ENCODE measurements at places on chromosomes 3 and 15.

GRCh38 chr3:44318891-44319311 is 19.7 kb upstream of the TCAIM start:
- DNase-seq = peak; percentile 70

GRCh38 chr3:177065285-177066033 is 131.8 kb downstream of the TBL1XR1 start:
- DNase-seq = no peak

DNA sequence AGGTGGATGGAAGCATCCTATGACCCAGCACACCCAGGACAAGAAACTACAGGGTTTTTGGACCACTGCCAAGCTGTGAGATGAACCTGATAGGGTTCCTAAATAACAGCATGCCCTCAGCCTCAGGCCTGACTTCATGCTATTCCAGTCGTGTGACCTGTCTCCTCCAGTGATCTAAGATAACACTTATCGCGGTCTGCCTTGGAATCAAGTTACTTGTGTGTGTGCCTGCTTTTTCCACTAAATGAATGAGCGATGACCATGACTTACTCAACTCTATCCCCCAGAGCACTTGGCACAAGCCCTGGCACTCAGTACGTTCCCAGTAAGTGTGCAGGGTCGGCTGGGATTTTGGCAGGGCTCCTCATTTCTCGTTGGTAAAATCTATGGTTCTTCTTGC is 172.7 kb upstream of the TP63 start:
- DNase-seq = no peak

- no peak for DNase-seq
These were observed 58.9 kb downstream of the TMEM108 start for GRCh38 chr3:133096900-133097613.

- DNase-seq = no peak
These were observed 257.2 kb downstream of the NFKBIZ start for GRCh38 chr3:102106416-102107097.

- DNase-seq = no peak
These were observed 90.8 kb downstream of the ZPLD1 start for GRCh38 chr3:102525624-102526023.

GRCh38 chr3:187878772-187879518 is 133.7 kb upstream of the BCL6 start:
- DNase-seq = no peak

DNA sequence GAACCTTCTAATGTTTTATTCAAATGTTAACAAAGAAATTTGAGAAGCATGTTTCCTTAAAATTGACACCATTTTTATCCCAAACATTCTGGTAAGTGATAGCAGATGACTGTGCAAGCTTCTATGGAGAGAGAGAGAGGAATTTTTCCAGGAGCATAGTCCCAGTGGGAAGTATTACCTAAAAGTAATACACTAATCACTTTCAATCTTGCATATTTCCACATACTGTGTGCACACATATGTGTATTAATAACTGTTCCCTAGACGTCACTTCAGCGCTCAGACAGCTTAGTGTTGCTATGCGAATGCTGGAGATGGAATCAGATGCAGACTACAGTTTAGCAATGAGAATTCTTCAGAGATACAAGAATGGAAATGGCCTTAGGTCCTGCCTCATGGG is 424.3 kb upstream of the TPRG1 start:
- no peak for DNase-seq

DNA sequence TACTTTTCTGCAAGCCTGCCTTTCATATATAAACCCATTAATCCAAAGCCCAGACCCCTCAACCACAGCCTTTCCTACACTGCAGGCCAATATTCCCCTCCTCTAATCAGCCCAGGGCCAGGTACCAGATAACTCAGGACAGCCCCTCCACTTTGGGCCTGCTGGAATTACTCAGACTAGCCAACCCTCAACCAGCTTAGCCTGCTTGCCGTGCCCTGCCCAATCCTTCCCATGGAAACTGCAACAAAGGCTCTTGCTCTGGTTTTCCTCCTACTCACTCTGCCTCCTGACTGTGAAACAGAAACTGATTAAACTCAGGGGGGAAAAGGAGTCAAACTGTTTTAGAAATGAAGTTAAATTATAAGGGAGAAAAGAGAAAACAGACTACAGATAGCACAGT is 248.1 kb downstream of the KLF13 start:
- no peak for DNase-seq

- DNase-seq = no peak
These were observed 52.6 kb downstream of the IQCH start for GRCh38 chr15:67307156-67307555.

DNA sequence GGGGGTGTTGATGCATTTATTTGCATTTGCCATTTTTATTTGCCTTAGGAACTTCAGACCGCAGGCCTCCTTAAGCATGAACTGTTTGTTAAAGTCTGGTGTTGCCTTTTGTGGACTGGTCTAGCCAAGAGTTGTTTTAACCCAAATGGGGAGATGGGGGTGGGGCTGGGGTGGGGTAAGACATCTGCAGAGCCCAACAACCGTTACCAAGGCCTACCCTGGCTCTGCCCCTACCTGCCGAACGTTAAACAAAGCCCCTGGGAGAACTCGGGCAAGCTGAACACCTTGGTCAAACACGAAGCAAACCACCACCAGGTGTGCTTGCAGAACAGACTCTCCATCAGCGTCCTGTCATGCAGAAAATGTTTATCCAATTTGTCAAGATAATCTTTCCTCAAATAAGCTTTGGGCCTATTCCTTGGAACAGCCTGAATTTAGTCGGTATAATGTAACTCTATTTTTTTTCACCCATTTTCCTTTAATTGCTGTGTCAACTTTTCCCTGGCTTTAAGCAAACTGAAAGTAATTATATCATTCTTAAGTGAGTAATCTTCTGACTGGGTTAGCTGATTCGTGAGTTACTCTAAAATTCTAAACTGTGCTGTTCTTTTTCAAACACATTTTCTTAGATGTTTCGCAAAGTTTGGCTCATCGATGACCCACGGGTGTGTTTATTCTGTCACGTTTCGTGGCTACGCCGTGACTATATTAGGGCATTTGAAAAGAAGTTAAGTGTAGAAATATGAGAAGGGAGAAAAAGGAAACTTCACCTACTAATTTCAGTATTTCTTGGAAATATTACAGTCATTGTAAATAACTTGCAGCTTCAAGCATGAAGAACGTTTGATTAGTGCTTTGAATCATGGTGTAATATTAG is 127.6 kb downstream of the SOX2 start:
- no peak for DNase-seq

DNA sequence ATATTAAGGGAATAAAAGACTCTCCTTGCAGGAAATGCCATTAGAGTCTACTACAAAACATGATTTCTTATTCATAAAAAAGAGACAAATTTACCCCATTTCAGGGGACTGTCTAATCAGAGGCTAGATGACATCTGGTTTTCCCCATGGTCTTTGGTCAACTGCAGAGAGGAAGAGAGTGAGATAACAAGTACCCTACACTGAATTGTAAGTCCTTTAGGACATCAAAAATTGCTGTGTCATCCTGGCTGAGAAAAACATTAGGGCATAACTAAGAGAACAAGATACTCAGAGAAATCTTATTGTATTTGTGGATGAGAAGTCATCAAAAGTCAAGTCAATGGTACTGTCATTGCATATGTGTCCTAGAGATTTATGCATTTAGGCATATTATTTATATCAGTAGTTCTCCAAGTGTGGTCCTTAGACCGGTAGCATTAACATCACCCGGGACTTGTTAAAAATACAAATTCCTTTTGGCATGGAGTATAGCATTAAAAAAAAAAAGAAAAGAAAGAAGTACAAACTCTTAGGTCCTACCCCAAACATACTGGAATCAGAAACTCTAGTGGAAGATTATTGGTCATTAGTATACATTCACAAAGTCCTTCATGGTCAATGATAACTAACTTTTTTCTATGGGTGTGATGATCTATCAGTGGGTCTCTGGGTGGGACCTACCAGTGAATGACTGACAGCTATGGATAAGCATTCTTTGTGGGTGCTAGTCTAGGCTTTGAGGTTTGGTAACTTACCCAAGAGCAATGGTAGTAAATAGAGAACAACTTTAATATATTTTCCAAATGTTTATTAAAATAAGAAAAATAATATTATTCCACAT is 29.0 kb upstream of the TBC1D5 start:
- no peak for DNase-seq

DNA sequence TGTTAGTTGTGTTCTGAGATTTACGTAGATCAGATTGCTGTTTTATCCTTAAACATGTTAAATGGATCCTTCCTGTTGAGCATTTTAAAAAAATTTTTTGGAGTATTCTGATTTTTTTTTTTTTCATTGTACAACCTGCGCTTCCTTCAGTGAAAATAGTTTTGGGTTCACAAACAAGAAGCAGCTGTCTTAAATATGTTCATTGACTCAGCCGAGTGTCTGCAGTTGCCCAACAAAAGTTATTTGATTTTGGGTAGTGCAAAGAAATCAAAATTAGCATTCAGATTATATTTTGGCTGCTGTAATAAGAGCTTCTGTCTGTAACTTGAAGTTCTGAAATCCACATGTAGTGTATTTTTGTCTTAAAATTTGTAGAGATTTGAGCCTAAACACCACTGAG is 148.2 kb downstream of the BBX start:
- no peak for DNase-seq

- DNase-seq = no peak
These were observed 75.1 kb upstream of the MELTF start for GRCh38 chr3:197104738-197105137.

DNA sequence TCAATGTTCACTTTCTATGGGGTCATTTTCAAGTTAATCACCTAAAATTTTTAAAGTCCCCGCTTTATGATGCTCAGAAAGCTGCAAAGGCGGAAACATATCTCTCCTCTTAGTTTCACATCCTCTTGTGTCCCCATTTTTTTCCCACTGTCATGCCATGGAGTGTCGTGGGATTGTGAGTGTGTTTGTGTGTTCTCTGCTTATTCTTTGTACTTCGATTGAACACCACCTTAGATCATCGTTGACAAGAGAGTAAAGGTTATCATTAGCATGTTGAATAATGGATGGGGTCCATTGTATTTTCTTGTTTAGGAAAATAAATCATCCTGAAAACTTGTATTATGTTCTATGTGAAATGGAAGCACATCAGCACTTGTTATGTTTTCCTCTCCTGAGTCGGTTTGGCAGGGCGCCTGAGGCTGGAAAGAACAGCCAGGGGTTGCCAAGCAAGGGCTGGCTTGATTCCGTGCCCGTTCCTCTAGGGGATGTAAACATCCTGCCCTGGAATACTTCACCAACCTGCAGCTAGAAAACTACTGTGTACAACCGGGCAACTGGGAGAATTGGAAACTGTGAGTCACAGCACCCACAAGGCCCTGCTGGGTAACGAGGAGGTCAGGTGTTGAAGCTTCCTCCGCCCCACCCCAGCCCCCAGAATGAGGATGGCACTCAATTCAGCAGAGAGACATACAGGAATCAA is 67.2 kb downstream of the EIF4E3 start:
- peak; percentile 57 for DNase-seq

- DNase-seq = no peak
These were observed 748.8 kb upstream of the CCDC54 start for GRCh38 chr3:106628407-106628806.

DNA sequence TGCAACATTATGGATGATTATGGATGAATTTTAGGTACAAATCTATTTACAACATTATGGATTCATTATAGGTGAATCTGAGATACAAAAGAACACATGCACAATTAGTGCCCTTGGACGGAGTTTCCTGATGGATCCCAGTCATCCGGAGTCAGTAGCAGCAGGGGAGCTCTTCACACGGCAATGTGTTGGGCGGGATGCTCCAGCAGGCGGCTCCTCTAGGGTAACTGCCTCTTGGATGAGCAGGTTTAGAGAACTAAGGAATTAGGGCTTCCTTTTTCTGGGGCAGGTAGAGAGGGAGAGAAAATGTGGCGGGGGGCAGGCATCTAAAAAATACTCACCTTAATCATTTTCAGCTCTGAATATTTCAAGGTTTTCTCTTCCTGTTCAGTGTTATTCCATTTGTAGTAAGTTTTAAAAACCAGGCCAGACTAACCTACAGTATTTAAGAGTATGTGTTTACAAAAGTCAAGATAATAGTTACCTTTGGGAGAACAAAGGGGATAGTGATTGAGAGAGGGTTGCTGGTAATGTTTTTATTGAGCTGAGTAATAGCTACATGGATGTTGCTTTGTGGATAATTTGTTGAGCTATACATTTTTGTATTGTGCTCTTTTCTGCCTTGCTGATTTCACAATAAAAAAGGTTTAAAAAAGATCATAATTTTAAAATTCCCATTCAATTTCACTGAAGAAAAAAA is 27.4 kb upstream of the GOLM2 start:
- DNase-seq = no peak

DNA sequence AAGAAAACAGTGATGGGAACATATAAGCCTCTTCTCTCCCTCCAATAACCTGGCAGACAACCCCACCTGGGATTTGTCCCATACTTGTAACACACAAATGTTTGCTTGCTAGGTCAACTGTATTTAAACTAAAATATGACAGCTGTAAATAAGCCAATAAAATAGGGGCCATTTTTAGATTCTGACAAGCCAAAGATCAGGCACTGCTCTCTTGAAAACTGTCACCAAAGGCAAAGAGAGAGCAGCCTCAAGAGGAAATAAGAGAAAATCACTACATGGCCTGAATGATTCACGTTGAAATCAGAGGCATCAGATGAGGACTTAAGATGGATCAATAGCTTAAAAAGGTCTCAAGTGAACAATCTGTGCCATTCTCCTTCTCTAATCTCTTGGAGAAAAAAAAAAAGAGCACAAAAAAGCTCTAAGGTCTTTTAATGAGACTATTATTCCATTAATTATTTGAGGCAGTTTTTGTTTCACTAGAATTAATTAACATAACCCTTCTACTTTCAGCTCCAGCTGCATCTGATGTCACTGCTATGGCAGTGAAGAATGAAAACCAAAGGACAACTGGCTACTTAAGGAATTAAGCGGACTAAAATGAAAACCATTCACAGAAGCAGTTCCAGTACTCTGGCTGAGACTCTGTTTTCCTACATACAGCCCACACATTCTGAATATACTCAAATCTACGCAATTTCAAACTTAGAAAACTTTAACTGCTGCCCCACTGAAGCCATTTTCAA is 19.0 kb downstream of the MYO5A start:
- no peak for DNase-seq

DNA sequence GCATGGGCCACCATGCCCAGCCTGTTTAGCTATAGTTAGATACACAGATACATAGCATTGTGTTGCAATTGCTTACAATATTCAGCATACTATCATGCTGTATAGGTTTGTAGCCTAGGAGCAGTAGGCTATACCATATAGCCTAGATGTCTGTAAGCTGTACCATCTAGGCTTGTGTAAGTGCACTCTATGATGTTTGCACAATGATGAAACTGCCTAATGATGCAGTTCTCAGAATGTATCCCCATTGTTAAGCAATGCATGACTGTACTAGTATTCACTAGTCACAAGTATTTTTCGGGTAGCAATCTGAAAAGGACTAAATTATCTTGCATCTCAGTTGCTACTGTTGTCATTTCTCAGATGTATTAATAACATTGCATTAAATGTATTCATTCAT is 16.0 kb downstream of the PIGB start:
- DNase-seq = no peak

DNA sequence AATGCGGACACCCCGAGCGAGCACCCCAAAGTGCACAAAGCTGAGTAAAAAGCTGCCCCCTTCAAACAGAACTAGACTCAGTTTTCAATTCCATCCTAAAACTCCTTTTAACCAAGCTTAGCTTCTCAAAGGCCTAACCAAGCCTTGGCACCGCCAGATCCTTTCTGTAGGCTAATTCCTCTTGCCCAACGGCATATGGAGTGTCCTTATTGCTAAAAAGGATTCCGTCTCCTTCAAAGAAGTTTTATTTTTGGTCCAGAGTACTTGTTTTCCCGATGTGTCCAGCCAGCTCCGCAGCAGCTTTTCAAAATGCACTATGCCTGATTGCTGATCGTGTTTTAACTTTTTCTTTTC is 5.3 kb downstream of the BHLHE40 start:
- DNase-seq = no peak

GRCh38 chr3:153038779-153039178 is 123.2 kb upstream of the RAP2B start:
- DNase-seq = no peak
